Adrenal gland (tissue), 19 donors: ENCODE measurements at places on chromosomes 2 and 18. TPM values are rescaled to one million over a fixed set of nuclear protein-coding genes. Genes with fewer than 3 reads are reported as not detected.

DNA sequence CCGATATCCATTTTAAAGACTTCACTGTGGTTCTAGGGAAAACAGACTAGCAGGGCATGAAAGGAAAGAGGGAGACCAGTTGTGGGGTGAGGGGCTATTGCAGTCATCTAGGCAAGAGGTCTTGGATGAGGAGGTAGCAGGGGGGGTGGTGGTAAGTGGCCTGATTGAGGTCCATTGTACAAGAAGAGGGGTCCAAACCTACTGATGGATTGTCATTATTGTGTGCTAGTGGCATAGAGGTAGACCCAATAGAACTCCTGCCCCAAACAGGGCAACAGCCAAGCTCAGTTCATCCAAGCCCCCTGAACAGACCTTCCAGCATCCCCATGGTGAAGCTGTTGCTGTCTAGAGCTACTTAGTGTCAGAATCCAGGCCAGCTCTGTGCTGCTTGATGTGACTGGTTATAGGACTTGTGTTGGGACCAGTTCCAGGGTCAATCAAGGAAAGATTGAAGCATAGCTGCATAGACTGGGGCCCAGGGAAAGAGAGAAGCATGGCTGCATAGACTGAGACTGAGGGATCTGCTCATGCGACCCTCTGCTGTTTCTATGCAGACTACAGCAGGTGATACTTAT is 7.0 kb downstream of the ASAP2 start:
- DNase-seq = no peak

DNA sequence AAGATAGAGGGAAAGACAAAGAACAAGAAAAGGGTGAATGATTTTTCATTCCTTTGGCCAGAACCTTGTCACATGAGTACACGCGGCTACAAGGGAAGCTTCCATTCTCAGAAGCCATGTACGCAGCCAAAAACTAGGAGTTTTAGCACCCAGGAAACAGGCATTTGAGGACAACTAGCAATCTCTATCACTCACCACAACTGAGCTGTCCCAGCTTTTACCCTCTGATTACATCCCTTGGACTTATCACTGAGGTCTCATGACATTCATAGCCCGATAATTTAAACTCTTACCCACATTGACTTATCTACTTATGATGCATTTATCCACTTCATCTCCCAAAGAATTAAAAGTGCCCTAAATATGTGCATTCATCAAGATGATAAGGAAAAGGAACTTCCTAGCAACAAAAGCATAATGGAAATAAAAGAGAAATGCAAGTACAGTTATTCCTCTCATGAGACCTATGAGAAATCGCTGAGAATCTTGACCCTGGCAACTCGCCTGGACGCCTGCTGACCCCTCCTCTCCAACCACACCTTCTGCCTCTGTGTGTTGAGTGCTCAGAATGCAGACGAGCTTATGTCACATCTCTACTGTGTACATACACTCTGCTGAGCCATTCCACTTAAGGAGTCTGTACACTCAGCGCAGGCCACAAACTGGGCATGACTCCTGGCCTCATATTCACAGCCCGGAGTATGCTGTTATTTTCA is 28.7 kb upstream of the MFSD6 start:
- DNase-seq = no peak

- DNase-seq = no peak
Observed at GRCh38 chr2:211846714-211847113, 691.9 kb downstream of the ERBB4 start.

GRCh38 chr2:205566606-205567168 is 115.6 kb upstream of the NRP2 start:
- DNase-seq = no peak

Gene OSR1
- 2.3 TPM for total RNA-seq
